Effector memory CD4-positive, alpha-beta T cell (primary cell): ENCODE measurements at places on chromosomes 1 and 21.

DNA sequence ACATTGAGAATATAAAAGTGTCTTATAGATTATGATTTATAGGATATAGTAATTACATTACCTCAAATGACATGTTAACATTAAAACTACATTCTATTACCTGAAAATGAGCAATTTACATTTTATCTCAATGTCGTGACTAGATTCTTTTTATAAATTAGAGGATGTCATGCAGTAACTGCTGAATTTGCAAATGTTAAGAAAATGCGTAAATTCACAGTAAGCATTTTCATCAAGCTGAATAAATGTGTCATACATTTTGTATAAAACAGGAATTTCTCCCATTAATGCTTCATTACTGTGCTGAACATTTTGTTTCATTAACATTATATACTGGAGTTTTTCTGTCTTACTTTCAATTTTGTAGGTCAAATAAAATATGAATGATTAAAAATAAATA, 1460.7 kb upstream of the B3GALT2 start:
- no peak for DNase-seq

GRCh38 chr1:89201106-89201794, 2.5 kb upstream of the GBP4 start:
- DNase-seq: no peak

- DNase-seq: no peak
Measured at GRCh38 chr1:62722796-62723195, 34.6 kb upstream of the DOCK7 start.

DNA sequence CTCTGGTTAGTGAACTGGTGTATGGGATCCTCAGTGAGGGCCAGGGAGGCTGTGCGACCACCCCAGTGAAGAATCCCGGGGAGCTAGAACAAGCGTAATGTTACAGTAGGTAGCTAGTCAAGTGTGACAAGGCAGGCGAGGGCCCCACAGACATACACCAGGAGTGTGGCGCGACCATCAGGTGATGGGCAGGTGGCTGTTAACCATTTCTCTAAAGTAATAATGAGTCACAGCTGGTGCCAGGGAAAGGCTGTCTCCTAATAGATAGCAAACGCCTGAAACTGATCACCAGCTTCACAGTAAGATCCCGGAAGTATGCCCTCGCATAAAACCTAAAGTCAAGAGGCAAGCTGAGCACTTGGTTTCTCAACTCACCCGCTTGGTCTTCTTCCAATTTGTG, 40.5 kb upstream of the TARBP1 start:
- DNase-seq: no peak

DNA sequence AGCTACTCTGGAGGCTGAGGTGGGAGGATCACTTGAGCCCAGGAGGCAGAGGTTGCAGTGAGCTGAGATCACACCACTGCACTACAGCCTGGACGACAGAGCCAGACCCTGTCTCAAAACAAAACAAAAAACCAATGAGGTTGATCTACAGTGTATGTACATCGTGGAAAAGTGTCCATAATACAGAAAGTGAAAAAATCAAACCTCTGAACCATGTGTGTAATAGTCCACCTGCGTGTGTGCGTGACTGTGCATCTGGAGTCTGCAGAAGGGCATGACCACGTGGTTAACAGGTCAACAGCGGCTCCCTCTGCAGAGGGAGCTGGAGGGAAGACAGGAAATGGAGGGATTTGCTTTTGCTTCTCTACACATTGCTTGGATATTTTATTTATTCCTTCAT, 32.4 kb upstream of the ENO1 start:
- no peak for DNase-seq

- DNase-seq: no peak
Measured at GRCh38 chr1:8976338-8976737, 30.7 kb downstream of the CA6 start.

GRCh38 chr1:67687198-67687545, 2.2 kb downstream of the GADD45A start:
- no peak for DNase-seq

GRCh38 chr21:15192243-15192642, 127.4 kb upstream of the NRIP1 start:
- no peak for DNase-seq

- no peak for DNase-seq
Measured at GRCh38 chr1:232486454-232487207, 143.3 kb downstream of the SIPA1L2 start.

DNA sequence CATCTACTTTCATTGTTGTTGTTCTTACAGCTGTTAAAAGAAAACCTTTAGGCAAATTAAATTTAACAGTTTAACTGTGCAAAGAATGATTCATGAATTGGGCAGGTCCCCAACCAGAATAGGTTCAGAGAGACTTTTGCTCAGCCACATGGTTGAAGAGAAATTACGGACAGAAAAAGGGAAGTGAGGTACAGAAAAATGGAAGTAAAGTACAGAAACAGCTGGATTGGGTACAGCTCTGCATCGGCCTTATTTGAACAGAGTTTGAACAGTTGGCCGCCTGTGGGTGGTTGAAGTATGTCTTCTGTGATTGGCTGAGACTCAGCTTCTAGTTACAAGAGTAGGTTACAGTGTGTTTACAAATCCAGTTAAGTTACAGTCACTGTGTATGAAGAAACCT, 210.1 kb downstream of the FGGY start:
- DNase-seq: no peak

GRCh38 chr1:41742219-41742618, 176.5 kb downstream of the HIVEP3 start:
- no peak for DNase-seq

DNA sequence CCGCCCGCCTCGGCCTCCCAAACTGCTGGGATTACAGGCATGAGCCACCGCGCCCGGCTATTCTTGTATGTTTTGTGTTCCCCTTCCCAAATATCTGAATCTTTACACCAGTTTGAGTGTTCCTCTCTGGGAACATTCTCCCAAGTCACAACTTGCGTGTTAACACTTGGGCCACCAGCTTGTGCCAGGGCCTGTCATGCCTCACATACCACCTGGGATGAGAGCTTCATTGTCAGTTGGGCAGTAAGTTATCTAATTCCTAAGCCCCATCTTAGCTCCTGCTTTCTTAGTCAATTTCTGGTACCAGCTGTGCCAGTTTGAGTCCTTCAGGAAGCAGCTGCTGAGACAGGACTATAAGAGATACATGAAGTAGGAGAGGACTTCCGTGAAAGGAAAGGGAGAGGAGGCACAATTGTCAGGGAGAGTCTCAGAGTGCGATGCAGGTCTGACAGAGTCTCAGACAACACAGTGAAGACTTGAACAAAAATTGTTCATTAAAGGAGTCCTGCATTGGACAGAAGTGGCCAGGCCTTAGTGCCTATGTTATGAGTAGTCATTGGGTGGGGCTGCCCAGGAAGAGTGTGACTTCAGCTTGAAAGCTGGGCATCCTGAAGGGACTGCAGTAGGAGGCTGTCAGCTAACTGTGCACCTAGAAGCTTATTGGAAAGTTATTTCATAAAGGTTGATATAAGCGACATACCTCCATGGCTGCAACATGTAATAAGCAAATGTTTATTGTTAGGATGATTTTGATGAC, 17.3 kb downstream of the ZFYVE9 start:
- no peak for DNase-seq

DNA sequence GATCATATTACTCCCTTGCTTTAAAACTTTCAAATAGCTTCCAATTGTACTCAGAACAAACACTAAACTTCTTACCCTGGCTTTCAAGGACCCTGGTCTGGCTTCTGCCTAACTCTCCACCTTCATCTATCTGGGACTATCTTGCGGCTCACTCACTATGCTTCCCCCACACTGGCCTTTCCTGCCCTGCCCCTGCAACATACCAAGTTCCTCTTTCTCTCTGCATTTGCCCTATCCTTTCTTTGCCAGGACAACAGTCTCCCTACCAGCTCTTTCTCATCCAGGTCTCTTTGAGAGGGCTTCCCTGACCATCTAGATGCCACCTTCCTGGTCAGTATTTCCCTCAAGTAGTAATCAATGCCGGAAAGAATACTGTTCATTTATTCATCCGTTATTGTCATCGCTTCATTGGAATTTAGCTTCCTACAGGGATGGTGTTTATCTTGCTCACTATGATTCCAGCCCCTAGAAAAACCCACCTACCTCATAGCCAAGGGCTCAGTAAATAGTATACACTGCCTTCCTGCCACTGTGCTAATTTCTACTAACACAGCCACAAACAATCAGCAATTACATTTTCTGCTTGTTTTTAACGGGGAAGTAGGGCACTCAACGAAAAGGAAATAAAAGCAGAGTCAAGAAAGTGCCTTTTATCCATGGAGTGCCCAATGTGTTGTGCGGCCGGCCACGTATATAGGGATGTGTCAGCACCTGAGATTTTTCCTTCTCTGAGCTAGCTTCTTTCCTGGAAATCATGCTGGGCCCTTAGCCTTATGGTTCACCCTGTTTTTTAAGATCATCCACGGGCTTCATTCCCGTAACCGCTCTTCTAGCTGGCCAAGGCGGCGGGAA, 521 bp upstream of the CDC7 start:
- DNase-seq: no peak

DNA sequence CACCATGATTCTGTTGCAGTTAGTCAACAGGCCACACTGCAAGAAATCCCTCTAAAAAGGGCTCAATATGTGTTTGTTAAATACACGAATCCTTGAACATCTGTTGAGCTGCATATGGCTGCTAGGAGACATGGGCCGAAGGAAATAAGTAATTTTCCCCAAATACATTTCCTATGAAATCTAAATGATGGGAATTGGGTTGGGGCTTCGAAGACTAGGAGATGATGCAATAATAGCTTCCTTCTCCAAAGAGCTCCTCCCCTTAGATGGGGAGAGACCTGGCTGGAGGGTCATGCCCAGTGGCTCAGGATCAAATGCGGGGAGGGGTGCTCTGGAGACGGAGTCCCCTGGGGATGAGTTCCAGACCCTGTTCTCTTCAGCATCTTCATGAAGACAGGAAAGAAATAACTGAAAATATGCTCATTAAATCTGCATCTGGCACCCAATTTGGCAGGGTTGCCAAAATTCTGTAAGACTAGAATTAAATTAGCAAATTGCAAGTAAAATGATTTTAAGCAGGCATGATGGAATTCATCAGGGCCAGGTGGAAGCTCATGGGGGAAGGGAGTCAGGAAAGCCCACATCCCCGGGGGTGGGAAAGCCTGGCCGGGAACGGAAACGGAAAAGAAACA, 165.0 kb upstream of the EDN2 start:
- no peak for DNase-seq

GRCh38 chr1:109521002-109521951, 11.8 kb upstream of the AMIGO1 start:
- no peak for DNase-seq

DNA sequence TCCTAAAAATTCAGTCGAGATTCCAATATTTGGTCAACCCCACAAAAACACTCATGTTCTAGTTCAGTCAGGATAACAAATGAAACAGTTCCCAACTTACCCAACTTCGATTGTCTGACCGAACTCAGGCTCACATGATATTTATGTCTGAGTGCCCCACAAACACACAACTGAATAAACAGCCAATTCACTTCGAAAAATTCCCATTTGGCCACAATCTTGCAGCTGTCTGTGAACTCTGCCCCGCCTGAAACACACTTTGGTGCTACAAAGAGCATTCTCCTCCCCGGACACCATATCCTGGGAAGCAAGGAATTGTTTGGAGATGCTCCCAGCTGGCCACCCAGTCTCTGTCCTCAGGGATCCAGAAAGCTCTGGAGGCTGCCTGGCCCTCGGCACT, 52.9 kb upstream of the SIM2 start:
- no peak for DNase-seq

DNA sequence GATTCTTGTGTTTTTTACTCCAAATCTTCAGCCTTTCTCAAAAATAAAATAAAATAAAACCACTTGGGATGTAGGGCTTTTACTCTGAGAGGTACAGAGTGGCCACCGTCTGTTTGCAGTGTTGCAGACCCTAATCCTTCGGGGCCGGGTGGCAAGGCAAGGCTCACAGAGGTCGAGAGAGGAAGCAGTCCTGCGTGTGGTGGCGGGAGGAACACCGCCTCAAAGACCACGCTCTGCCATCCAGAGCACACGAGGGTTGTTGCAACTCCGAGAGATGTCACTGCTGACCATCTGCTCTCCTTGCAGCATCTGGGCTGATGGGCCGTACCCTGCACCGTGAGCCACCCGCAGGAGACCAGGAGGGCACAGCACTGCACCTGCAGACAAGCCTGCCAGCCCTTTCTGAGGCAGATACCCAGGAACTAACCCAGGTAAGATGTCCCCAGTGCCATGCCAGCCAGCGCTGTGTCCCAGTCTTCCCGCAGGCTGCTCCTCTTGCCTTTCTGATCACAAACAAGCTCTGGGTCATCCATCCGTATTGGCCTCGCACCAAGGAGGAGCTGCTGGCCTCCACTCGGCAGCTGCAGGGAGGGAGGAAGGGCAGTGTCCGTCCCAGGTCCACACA, 31.5 kb downstream of the SNAP47 start:
- no peak for DNase-seq

GRCh38 chr1:158035014-158035413, 41.6 kb downstream of the KIRREL1 start:
- DNase-seq: no peak

GRCh38 chr1:233253832-233254331, 41.6 kb downstream of the PCNX2 start:
- no peak for DNase-seq

GRCh38 chr1:8723010-8723409, 94.4 kb downstream of the RERE start:
- DNase-seq: no peak
